ENCODE measurements at places on chromosomes 11 and 22.
A peak's percentile ranks its signal among the peaks of the same experiment; 100 is the strongest.

DNA sequence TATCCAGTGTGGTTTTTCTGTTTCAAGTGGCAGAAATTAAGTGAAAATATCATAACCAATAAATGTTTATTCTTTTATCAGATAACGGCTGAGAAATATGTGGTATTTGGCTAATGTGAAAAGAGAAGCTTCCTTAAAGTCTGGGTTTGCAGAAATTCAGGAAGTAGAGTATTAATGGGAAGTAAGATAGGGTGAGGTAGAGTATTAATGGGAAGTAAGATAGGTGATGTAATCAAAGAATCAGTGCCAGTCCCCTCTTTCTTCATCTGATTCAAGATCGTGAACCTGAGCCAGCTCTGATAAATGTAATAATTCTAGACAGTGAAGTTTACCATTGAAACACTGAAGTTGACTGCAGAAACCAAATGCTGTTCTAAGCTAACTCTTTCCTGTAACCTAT, 30.9 kb downstream of the TRPC6 start:
- no peak for DNase-seq

DNA sequence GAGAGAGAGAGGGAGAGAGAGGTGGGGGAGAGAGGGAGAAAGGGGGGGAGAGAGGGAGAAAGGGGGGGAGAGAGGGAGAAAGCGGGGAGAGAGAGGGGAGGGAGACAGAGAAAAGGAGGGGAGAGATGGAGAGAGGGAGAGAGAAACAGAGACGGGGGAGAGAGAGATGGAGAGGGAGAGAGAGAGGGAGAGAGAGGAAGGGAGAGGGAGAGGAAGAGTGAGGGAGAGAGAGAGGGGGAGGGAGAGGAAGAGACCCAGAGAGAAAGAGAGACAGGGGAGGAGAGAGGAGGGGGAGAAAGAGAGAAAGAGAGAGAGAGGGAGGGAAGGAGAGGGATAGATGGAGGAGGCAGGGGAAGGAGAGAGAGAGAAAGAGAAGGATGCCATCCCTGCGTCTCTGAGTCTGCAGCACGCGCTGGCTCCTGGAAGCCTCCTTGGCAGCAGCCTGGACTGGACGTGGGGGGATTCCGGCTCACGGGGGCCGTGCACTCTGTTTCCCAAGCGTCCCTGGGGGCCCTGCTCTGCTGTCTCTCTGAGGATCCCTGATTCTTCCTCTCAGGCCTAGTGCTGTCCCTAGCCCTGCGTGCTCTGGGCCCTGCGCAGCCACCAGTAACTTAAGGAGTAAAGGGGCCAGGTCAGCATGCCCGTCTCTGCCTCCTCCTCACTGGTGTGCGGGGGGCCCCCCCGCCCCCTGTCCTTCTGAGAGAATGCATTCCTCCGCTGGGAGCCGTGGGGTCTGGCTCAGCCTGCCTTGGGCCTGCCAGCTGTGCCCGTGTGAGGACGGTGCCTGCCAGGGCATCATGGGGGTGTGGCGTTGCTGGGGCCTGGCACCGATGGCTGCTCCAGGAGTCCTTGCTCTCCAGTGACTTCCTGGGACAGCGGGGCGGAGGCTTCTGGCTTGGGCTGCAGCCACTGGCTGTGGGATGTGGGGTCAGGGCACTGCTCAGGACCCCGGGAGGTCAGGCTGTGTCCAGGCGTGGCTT, 429.5 kb downstream of the TBC1D22A start:
- no peak for DNase-seq

DNA sequence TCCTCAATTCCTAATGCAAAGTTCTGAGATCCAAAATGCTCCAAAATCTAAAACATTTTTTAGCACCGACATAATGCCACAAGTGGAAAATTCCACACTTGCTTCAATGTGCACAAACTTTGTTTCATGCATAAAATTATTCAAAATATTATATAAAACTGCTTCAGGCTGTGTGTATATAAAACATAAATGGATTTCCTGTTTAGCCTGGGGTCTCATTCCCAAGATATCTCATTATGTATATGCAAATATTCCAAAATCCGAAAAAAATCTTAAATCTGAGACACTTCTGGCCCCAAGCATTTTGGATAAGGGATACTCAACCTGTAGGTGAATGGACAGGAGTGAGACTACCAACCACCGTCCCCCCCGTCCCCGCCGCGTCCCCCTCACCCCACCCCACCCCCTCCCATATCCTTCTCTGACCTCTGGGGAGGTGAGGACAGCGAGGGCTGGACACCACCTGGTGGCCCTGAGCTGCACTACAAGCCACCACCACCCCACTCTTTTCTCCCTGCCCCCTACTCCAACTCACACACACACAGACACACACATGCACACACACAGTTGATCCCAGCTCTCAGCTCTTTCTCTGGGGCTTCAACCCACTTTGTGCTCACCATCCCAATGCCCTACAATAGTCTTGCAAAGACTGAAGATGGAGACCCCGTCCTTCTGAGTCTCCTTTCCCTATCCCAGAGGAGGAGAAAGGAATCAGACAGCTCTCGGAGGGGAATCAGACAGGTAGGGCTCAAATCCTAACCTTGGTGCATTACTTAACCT, 101.0 kb downstream of the PDE2A start:
- DNase-seq: no peak

DNA sequence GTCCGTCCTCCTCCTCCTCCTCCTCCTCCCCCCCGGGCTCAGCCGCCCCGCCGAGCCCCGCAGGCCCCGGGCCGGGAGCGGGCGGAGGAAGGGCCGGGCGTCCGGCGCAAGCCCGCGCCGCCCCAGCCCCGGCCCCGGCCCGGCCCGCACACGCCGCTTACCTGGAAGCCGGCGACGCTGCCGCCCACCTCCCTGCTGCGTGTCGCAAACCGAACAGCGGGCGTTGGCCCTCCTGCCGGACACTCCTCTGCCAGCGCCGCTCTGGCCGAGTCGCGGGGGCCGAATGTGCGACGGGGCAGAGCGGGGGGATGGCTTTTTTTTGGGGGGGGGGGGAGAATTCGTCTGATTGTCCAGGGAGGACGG, 1.1 kb downstream of the IGF2 start:
- no peak for DNase-seq

- DNase-seq: no peak
These were observed 327.0 kb downstream of the ETS1 start for GRCh38 chr11:128260398-128260797.

DNA sequence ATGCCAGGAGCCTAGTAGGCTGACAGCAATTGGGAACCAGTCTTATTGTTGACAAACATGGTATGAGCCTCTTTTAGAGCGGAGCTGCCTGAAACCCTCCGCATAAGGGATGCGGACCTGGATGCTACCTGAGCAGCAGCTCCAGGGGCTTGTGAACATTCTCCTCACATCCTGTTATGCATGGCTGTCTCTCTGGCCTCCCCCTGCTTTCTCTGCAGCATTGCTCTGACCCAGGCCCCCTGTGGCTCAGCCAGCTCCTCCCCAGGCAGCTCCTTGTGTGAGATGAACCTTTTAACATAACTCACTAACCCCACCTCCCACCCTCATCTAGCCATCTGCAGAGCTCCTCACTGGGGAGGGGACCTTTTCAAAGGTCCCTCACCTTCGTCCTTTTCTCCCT, 6.0 kb downstream of the BMAL1 start:
- no peak for DNase-seq

- no peak for DNase-seq
These were observed 16.4 kb upstream of the AMOTL1 start for GRCh38 chr11:94751786-94752185.

GRCh38 chr11:57358543-57358961, 20.4 kb downstream of the P2RX3 start:
- no peak for DNase-seq

- DNase-seq: peak; percentile 89
These were observed 164.6 kb downstream of the ETS1 start for GRCh38 chr11:128422576-128423370.

DNA sequence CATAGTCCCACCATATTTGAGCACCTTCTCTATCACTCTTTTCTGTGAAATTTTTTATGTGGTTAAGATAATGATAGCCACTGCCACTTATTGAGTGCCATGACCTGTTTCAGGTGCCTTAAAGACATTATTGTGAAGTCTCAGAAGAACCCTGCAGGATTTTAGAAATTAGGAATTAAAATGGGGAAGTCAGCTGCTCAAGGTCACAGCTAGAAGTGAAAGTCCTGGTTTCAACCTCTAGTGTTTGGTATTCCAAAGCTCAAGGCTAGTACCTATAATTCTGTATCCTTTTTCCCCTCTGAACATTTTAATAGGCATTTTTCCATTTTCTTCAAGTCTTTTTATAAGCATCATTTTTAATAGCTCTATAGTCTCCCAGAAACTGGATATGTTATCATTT, 9.0 kb upstream of the RRM1 start:
- no peak for DNase-seq

DNA sequence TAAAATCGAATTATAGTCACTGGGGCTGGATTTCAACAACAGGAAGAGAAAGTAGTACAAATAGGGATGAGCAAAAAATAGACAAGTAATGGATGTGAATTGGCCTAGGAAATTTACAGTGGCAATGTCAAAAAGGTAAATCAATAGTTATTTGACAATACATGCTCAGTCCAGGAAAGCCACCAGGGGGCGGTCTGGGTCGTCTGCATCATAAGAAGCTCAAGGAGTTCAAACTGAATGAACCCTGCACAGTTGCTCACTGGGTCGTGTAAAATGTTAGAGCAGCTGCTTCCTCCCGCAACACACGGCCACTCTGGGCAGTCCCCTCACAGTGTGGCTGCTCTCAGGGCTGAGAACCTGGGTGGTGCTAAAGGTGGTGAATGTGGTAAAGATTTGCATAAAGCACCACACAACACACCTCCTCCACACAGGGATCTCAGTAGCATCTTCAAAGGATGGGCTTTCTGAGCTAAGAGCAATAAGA, 85.9 kb downstream of the ZNF280B start:
- DNase-seq: peak; percentile 51

GRCh38 chr11:10392095-10393079, 62.7 kb upstream of the AMPD3 start:
- DNase-seq: no peak

DNA sequence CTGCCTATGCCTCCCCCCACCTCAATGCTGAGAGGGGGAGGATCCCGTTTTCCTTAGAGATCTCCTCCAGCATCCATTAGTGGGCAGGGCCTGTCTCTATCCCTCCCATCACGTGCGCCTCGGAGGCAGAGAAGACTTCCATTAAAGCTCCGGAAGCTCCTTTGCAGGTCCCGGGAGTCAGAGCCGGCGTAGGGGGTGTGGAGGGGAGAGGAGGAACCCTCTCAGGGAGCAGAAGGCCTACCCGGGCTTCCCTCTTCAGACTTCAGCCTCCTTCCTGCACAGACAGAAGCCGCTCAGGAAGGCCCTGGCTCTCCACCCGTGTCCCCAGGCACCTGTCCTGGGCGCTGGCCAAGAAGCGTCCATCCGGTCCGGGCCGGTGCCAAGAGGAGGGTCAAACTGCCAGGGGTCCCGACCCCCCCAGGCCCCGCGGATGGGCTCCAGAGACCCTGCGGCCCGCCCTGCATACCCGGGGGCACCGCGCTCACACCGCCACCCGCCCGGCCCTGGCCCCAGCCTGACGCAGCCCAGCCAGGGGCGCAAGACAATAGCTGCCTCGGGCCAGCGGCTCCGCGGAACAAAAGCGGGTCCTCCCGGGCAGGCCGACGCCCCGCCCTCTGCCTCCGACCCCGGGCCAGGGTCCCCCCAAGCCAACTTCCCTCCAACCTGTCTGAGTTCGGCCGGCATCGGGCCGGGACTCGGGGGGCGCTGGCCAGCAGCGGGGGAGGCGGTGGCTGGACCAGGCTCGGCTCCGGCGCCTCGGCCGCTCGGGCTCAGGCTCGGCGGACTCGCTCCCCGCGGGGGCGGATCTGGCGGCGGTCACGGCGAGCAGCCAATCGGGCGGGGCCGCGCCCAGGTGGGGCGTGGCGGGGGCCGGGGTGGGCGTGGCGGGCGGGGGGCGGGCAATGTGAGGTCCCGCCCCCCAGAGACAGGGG, 29.9 kb downstream of the ARVCF start:
- peak; percentile 71 for DNase-seq

- no peak for DNase-seq
These were observed 4.4 kb downstream of the DCPS start for GRCh38 chr11:126308271-126308671.

- DNase-seq: no peak
These were observed 1.4 kb downstream of the FAM168A start for GRCh38 chr11:73596547-73596946.

- DNase-seq: no peak
These were observed 847.1 kb downstream of the OPCML start for GRCh38 chr11:132685174-132685611.

DNA sequence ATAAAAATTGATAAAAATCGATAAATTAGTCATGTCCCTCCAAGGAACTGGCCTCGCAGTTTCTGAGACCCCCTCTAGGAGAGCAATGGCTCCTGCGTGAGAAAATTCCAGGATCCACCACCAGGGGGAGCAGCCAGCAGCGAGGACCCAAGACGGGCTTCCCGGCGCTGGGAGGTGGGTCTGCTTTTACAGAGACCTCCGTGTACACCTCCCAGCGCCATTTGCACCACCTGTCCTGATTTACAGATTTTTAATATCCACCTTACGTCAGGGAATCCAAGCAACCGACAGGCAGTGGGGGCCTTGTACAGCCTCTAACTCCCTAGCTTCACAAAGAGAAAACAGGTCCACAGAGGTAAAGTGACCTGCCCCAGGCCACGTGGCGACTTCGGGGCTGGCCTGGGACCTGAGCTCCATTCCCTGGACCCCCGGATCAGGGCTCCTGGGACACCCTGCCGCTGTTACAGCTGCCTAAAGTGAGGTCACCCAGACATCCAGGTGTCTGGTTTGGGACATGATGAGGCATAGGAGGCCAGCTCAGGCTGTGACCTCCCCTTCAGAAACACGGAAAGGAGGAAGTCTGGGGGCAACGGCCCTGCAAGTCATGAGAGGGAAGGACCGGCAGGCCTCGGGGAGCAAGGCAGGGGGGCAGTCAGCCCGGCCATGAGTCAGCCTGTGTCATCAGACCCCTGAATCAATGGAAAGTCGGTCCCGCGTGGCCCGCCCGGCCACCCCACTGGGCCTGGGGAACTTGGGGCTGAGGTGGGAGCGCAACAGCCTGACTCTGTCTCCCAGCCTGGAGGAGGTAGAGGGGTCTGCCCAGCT, 3.5 kb downstream of the OSM start:
- DNase-seq: peak; percentile 71

GRCh38 chr11:60847281-60847680, 5.4 kb downstream of the CCDC86 start:
- DNase-seq: no peak
